ENCODE measurements at places on chromosomes 16 and 17. TPM values are rescaled to one million over a fixed set of nuclear protein-coding genes. Genes with fewer than 3 reads are reported as not detected.

SCN4A gene
- 0.11 TPM for total RNA-seq

IL34 gene
- 30.2 TPM for total RNA-seq

KRTAP2-3 gene
- total RNA-seq, result not detected

ZFPM1 gene
- 7.4 TPM for total RNA-seq

BAHCC1 gene
- 50.7 TPM for total RNA-seq

ZNF276 gene
- total RNA-seq, result 34.6 TPM

ODAD4 gene
- 2.8 TPM for total RNA-seq

PAM16 gene
- total RNA-seq, result 36.4 TPM

DNAAF1 gene
- 6.6 TPM for total RNA-seq

DNA sequence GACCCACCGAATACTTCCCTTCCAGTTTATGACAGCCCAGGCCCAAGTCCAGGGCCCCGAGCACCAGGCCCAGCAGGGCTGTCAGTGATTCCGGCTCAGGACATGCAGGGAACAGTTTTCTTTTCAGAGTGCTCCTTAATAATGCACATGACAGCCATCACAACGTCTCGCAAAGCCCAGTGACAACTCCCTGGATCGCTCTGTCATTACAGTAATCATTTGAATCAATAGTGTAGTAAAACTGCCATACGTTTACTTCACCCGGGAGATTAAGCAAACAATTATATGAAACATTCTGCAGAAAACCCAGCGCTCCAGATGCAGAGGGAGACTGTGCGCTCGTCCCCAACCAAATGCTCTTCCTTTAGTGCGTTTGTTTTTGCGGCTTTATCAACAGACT, 162.6 kb upstream of the CDH13 start:
- DNase-seq, result no peak

DNA sequence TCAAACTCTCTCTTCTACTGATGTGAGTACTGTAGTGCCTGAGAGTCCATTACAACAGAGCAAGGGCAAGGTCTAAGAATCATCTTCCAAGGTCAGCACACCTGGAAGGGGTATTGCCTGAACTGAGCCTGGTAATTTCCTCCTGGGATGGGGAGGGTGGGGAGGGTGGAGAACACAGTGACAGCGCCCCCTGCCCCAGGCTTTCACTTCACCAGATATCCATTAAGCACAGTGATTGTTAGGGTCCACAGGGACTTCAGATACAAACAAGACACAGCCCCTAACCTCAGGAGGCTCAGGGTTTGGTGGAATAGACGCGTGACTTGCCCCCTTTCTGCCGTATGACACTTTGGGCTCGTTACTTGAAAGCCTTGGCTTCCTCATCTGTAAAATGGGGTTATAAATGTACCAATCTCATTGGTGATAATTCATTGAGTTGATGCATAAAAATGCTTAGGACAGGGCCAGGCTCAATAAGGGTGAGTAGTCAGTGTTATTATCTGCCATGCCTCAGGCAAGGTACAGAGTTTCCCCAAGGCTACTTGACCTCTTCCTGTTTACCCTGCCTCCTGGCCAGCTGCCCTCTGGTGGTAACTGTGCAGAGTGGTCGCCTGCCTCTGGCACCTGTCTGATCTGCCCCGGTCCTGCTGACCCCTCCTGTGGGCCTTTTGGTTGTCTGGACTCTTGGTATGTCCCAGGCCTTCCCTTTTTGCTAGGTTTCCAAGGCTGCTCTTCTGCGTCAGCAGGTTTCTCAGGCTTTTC, 13.1 kb upstream of the BRD7 start:
- DNase-seq, result no peak

GRCh38 chr17:57726838-57727237, 18.3 kb downstream of the CCDC182 start:
- no peak for DNase-seq

- no peak for DNase-seq
Measured at GRCh38 chr17:41989702-41990419, 23.3 kb downstream of the CNP start.

- DNase-seq, result no peak
Measured at GRCh38 chr17:81052199-81052997, 17.4 kb downstream of the BAIAP2 start.

- no peak for DNase-seq
Measured at GRCh38 chr16:2008631-2009163, 924 bp downstream of the ZNF598 start.

DNA sequence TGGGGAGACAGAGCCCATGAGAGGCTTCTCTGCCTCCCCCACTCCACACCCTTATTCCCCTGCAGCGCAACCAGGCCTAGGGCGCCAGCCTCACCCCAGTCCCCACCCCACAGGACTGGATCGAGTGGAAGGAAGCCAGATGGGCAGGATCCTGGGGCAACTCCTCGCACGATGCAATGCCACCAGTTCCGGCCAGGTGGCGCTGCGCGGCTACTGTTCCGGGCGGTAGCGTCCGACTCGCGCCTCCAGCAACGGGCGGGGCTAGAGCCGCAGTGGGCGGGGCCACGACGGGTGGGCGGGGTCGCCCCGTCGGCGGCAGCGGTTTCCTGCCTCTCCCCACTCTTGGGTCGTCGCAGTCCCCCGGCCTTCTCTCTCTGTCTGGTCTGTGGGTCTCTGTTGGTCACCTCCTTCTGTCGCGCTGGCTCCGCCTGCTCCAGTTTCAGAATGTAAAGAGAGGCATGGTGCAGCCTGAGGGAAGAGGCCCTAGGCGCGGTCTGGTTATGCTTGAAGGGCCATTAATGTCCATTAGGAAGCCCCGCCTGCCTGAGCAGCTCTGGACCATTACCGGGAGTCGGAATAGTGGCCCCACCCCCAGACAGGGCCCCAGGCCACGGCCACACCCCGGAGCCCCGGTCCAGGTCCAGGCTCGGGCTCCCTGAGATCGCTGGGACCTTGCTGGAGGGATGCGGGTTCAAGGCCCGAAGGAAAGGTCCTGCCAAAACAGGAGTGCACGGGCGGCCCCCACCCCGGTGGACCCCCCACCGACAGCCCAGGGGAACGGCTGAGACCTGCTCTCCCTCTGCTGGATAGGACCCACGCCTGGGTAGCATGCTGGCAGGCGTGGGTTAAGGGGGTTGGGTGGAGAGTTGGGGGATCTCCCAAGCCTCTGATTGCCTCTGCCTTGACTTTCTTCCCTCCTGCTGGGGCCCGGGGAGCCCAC, 3.3 kb upstream of the NHERF2 start:
- DNase-seq, result peak; percentile 91

- DNase-seq, result no peak
Measured at GRCh38 chr17:15485045-15485444, 17.6 kb upstream of the CDRT4 start.

- no peak for DNase-seq
Measured at GRCh38 chr16:1173788-1174451, 21.0 kb downstream of the CACNA1H start.

DNA sequence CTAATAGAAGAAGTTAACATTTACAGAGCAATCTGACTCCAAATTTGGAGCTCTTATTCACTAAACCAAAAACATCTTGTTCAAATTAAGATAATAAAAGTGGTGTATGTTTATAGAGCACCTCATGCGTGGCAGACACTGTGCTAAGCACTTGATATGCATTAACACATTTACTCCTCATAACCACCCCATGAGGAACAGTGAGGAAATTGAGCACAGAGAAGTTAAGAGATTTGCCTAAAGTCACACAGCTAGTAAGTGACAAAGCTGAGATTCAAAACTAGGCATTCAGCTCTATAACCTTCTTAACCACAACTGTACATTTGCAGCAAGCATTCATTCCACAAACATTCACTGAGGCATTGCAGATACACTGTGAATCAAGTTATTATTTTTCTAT, 94.0 kb downstream of the VAT1L start:
- DNase-seq, result no peak

DNA sequence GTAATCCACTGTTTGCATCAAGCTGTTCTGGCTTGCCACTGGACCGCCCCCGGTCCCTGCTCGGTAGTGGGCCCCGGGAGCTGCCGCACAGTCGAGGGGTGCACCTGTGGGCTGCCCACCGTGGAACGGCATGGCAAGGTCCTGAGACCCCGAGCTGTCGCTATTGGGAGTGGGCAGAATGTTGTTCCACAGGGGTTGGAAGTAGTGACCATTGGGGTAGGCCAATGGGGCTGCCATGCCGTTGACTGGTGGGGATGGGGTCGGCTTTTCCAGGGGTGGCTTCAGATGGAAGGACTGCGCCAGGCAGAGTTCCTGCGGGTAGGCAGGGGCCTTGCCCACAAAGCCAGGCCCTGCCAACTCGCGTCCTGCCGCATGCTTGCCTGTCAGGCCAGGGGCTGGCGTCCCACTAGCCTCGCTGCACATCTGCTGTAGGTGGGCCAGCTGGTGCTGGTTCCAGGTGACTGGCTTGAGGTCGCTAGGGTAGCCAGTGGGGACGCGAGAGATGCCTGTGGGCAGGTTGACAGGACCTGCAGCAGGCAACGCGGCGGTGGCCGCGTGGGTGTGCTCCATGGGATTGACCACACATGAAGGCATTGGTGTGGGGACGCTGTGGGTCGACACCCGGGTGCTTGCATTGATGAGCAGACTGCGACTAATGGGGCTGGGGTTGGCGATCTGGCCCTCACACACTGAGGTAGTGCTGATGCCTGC, 14.8 kb downstream of the TRAF4 start:
- no peak for DNase-seq

GRCh38 chr17:45384047-45384788, 48.5 kb downstream of the ARHGAP27 start:
- no peak for DNase-seq

DNA sequence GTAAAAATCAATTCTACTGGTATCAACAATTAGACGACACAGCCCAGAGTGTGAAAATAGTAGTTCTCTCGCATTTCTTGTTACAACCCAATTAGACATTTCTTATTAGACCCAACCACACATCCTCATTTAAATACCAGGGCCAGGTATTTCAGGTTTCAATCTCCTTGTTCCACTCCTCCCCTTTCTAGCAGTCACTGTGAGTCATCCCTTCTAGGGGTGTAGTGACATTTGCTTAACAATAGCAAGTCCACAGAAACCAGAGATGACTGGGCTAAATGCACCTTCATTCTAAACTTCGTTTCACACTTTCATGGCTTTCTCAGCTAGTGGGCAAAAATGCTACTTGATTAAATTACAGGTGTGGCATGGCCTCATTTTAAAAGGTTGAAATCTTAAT, 116.9 kb upstream of the CACNG3 start:
- DNase-seq, result no peak

DNA sequence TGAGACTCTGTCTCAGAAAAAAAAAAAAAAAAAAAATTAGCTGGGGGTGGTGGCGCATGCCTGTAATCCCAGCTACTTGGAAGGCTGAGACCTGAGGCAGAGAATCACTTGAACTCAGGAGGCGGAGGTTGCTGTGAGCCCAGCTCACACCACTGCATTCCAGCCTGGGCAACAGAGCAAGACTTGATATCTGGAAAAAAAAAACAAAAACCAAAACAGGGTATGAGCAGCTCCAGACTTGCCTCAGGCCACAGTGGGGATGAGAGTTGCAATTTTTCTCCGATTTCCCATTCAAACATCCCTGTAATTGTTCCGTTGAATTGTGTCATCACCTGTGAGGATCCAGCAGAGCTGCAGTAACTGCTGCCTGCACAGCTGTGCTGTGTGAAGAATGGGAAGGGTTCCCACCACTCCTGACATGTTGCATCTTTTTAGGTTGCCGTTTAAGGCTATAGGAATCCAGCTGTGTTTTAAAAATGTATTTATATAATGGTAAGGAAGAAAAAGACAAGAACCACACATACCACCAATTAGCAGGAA, 150.0 kb downstream of the VPS53 start:
- no peak for DNase-seq

- no peak for DNase-seq
Measured at GRCh38 chr16:5678371-5678770, 580.8 kb upstream of the EEF2KMT start.

DNA sequence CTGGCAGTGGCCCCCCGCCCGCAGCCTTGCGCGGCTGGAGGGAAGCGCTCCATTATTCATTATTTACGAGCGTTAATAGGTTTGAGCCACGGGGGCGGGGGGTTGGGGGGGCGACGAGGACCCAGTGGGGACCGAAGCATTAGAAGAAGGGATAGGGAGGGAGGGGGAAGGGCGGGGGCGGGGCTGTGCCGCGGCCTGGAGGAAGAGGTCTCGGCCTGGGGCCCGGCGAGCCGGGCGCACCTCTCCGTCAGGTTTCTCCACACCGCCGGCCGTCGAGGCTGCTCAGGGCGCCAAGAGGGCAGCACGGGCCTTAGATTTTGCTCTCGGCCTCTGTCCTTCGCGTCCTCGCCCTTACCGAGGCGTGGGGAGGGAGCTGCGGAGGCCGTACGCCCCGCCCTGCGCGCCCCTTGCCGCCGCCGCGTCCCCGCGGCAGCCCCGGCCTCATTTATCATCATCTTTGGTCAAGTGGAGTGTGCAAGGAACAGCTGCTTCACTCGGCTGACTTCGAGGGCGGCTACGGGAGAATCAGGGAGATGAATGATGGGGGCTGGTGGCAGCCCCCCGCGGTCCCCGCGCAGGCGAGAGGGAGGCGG, 54.2 kb downstream of the SREBF1 start:
- no peak for DNase-seq

DNA sequence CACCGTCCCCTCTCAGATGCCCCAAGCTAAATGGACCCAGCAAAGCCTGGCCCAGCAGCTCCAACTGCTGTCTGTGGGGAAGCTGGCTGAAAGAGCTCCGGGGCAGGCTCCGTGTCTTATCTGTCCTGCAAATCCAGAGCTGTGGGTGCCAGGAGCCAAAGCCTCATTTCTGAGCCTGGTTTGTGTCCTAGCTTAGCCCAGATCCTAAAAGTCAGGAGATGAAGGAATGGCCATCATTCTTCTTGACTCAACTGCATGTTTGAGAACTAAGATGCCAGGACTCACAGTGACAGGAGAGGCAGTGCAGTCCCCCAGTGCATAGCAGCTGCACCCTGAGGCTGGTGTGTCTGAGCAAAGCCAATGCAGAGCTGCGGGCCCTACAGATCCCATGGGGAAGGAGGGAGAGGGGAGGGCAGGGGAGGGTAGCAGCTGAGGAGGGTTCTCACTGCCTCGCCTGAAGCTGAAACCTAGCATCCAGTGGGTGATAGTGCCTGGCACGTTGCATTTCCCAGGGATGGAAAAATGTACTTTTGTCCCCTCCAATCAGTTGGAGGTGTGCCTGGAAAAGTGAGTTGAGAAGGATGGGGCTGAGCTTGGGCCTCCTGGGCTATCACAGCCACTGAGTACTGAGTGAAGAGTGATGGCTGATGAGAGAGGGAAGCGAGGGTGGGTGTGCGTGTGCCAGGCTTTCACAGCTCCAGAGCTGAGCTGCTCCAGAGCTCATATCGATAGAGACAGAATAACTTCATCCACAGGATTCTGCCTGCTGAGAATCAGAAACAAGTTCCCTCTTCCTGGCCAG, 24.5 kb upstream of the CD300E start:
- no peak for DNase-seq

DNA sequence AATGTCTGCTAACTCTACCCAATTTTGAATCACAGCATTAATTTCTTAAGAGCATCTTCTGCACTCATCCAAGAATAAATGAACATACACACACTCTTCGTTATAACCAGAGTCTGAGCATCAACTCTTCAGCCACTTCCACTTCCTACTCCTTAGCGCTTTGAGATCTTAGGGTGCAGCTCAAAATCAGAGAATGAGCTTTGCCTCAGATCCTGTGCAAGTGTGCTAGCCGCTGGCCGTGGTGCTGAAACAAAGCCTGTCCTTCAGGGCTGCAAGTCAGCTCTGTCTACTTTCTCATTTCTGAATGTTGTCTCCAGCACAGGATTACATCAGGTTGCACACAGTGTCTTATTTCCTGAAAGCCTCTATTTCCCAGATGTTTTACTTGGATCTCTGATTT, 165.4 kb downstream of the AIPL1 start:
- no peak for DNase-seq
